ENCODE measurements at places on chromosomes 5 and 9.

DNA sequence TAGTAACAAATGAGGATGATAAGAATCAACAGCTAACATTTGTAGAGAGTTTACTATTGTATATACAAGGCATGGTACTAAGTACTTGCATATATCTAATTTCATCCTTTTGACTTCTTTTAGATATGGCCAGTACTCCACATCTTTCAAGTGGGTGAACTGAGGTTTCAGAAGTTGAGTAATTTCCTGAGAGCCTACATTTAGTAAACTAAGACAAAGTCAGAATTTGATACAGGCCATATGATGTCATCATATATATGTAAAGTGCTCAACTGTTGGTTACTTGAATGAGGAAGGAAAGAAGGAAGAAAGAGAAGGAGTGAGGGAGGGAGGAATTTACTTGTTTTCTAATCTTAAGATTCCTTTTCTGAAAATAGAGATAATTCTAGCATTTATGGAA lies 52.8 kb downstream of the GRIA1 start:
- no peak for DNase-seq

- DNase-seq, result no peak
These were observed 533.9 kb upstream of the NUDT12 start for GRCh38 chr5:104096451-104096850.

- DNase-seq, result no peak
These were observed 155.0 kb downstream of the MAN2A1 start for GRCh38 chr5:109844695-109845094.

DNA sequence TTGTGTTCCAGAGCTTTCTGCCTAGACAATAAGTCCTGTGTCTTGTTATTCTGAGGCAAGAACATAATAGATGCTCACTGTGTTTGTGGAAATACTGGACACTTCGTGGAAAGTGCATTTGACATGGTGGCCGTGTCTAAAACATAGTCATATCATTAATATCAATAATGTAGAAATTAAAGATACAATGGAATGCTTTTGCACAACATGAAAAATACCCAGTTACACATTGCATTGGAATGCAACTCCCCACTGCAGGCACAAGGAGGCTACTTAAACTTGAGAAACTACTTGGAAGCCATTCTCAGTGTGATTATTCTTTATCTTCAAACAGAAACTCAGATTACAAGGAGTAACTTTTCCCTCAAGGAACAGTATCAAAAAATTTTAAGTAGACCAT lies 145.3 kb upstream of the ZNF462 start:
- no peak for DNase-seq

DNA sequence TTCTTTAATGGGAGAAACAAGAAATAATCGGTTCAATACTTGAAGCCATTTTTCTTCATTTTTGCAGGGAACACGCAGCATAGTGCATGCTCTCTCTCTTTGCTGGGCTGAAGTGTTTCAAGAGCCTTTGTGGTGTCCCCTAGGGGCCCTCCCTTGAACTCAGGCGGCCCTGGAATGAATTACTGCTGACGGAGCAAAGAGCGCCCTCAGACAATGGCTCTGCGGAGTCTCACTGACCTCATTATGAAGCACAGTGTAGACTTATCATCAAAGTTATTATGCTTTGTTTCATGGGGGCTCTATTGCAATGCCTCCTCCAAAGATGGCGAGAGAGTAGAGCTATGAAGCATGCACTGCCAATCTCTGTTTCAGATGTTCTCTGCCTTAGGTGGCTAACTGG lies 64.8 kb upstream of the ADCY2 start:
- DNase-seq, result no peak
